ENCODE measurements at places on chromosomes 13 and 19. TPM values are rescaled to one million over a fixed set of nuclear protein-coding genes. Genes with fewer than 3 reads are reported as not detected.

DNA sequence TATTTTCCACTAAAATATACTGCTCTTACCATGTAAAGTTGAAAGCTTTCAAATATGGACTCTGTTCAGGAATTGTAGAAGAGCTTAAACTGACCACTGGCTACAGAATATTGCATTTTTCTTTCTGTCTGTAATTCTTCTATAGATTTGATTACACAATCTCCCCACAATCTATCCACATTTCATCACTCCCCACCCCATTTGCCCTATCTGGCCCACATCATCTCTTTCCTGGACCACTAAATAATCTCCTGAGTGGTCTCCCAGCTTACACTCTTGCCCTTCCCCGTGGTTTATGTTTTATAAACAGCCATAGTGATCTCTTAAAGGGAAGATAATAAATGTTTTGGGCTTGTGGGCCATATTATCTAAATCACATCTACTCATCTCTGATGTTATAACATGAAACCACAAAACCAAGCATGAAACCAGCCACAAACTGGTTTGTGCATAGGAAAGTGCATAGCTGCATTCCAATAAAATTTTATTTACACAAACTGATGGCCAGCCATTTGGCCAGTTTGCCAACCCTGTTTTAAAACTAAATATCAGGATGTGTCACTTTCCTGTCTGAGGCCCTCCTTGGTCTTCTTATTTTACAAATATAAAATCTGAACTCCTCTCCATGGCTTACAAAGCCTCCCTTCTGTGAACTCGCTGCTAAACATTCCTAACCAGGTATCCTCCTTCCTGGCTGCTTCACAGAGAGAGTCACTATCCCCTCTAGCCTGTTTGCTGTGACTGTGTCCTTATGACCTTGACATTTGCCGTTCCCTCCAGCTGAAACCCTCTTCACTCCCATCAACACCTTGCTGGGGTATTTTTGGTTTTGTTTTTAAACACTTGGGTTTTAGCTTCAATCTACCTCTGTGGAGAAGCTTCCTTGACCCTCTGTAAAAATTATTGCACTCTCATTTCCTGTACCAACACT lies 500.9 kb downstream of the GPC6 start:
- DNase-seq, result no peak

DNA sequence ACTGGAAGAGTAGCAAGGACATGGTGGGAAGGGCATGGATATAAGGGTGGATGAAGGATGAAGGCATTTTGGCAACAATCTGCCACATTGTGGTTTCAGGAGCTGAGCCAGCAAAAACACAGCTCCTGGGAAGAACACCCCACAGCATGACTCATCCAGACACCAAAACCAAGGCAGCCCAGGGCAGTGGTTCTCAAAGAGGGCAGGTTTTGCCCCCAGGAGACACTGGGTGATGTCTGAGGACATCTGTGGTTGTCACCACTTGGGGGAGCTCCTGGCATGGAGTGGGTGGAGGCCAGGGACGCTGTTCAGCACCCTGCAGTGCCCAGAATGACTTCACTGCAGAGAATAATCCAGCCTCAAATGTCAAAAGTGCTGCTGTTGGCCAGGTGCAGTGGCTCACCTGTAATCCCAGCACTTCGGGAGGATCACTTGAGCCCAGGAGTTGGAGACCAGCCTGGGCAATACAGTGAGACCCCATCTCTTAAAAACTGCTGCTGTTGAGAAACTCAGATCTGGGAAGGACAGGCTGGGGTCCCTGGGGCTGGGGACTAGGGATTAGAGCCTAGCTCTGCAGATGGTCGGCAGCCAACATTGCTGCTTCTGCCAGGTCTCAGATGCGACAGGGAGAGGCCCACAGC lies 16.1 kb downstream of the ZFR2 start:
- no peak for DNase-seq

DNA sequence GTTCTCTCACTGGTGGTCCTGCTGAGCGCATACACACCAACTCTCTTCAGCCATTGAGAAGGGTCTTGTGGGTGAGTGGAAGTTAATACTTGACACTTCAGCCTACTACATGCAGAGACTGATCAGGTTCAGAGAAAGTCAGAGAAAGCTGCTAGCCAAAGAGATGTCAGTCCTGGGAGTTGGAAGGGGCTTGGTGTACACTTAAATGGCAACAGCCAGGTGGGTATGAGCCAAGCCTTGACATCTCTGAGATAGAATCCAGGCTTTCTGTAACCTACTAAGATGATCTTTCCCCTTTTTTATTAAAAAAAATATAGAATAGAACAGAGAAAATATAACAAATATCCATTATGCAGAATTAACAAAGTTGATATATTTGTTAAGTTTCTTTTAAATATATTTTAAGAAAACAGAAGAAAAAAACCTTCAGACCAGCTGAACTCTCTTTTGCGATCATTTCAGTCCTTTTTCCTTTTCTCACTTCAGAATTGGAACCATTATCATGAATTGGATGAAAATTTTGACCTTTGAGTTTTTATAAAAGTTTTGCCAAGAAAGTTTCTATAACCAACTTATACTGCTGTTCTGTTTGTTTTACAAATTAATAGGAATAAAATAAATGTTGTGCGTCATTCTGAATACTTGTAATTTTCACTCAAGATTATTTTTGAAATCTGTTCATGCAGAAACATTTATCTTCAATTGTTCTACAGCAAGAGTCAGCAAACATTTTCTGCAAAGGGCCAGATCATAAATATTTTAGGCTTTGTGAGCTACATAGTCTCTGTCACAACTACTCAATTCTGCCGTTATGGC lies 153.0 kb downstream of the RFC3 start:
- DNase-seq, result no peak

DNA sequence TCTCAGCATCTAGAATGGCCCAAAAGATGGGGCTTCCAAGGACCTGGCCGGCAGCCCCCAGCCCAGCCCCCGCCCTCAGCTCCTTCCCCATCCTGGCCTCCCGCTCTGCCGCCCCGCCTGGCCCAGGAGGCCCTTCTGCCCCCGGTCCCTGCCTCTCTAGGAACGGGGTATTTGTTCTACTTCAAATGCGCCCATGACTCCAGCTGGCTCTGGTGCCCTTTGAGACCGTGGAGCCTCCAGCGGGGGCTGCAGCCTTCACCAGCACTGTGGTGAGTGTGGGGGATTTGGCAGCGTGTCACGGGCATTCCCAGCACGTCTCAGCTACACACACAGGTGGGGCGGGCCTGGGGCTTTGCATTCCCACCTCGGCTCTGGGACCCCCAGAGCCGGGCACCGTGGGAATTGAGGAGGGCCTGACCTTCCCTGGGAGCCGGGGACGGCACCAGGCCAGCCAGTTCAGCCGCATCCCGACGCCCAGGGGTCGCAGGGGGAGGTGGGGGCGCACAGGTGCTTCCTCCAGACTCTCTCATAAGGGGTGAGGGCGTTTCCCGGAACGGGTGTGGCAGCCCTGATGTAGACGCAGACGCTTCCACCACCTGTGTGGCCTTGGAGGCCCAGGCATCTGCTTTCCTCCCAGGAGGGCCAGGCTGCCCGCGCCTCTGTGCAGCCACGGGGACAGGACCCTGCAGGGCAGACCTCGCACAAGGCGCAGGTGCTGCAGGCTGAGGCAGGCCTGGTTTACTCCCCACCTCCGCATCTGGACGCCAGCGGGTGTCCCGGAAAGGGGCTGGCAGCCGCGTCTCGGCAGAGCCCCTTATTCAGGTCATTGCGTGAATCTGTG lies 947 bp downstream of the ATP4B start:
- no peak for DNase-seq

DNA sequence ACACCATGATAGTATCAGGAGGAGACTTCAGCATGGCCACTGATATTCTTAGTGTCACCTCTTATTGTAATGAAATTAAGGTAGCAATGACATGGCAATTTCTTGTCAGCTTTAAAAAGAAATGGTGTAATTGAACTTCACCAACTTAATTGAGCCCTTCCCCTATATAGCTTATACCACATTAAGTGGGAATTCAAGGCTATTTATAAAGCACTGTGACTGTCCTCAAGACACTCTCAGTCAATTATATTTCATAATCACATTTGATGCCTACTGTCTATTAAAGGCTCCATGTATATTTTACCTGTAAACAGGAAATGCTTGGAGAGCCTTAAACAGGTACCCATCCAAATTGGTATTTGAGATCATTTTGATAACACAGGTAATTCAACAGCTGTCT lies 28.3 kb downstream of the KLF12 start:
- DNase-seq, result no peak

GRCh38 chr13:92716749-92717148 lies 509.9 kb upstream of the GPC6 start:
- no peak for DNase-seq

DNA sequence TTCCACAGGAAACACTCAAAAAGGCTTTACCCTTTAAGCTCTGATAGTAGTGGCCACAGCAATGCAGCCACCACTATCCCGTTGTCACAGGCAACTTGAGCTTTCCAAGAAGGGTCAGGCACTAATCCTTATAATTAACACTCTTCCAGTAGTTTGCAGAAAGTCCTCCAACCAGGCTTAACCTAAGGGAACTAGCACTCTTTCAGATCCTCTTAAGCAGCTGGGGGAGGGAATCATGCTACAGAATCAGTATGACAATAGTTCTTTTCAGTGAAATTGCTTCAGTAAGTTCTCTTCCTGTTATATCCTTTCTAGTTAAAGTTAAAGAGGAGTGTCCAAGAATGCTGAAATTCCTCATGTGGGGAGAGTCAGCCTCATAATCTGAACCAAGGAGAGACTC lies 82.2 kb downstream of the TNFSF11 start:
- no peak for DNase-seq

DNA sequence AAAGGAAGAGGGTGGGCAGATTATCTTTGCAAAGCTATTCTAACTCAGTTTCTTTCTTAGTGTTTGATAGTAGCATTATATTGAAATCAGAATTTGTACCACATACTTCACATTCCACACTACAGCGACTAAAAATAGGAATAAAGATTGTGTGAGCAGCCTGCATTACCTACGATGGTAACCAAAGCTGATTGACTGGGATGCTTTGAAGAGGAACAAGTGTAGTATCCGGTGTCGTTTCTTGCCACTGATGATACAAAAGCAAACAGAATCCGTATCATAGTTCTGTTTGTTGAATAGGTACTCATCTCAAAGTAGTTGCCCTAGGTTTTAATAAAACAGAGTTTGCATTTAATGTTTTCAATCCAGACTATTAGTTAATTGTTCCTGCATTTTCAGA lies 51.2 kb downstream of the FLT3 start:
- DNase-seq, result no peak

- no peak for DNase-seq
Measured at GRCh38 chr13:21973437-21974125, 302.7 kb downstream of the FGF9 start.

DNA sequence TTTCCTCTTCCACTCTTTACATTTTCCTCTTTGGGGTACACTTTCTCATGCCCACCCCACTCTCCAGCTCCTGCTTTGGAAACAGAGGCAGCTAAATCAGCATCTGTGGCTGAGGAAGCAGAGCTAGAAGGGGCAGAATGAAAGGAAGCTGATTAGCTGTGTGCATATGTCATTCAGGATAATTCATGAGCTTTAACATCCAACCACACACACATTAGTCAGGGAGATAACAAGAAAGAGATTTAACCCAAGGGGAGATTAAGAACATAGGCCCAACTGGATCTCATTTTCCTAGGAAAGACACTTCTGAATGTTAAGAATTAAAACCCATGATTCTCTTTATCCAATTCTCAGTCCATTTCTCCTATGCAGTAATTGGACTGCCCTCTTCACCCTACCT lies 405.5 kb downstream of the TBC1D4 start:
- no peak for DNase-seq

Gene UBE2L5
- total RNA-seq, result not detected

Gene SDHAF1
- total RNA-seq, result 9.7 TPM

Gene LHFPL6
- 63.7 TPM for total RNA-seq

Gene CBY2
- total RNA-seq, result not detected

Data from Right ventricle myocardium inferior (tissue), 1 donor.